MCF 10A (cell line): ENCODE measurements at places on chromosomes 6 and 20. TPM values are rescaled to one million over a fixed set of nuclear protein-coding genes. Genes with fewer than 3 reads are reported as not detected.

Gene UFL1
- 41.6 and 48.0 TPM in 2 replicates for total RNA-seq

Gene EIF6
- 322 and 354 TPM in 2 replicates for total RNA-seq

Gene VGLL2
- total RNA-seq = not detected in 2 replicates

Gene HLA-DQA2
- total RNA-seq = not detected in 2 replicates

Gene SRMS
- 0.81 and 1.4 TPM in 2 replicates for total RNA-seq

Gene CST5
- not detected in 2 replicates for total RNA-seq

Gene PREP
- total RNA-seq = 57.8 and 67.6 TPM in 2 replicates
